Activated naive CD8-positive, alpha-beta T cell treated with anti-CD3 and anti-CD28 coated beads, Interleukin-2, amount 50 U/mL, for 24 hours (primary cell): ENCODE measurements at places on chromosomes 7 and 10.
A peak's percentile ranks its signal among the peaks of the same experiment; 100 is the strongest.

GRCh38 chr7:100366411-100367250, 6.7 kb upstream of the PILRA start:
- peak; percentile 58 for DNase-seq

DNA sequence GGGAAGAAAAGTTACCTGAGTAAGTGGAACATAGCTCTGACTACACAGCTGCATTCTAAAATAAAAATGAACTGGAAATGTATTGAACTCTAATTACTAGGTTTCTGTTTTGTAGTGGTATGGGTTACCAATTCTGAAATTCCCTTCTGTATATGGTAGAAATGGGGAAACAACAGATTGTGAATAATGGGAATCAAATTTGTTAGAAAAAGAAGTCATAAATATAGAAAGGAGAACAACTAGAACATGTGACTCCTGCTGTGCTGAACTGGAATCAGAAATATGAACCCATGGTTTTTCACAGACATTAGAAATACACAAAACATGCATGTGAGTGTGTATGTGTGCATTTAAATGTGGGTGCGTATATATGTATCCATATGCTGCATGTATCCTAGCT, 27.0 kb downstream of the MCMBP start:
- no peak for DNase-seq

DNA sequence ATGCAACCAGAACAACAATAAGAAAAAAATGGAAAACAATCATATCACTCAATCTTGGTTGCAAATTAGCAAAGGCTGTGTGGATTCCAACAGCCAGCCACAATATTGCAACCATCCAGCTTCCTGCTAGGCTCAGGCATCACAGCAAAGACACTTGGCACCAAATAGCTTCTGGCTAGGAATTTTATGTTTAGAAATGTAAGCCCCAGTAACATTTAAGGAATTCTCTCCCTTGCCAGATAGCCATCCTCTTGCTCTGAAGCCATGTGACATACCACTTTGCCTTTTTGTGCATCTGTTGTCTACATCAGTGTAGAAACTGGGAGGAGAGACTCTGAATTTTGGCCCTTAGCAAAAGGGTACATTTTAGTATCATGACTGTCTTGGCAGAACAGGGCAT, 22.2 kb downstream of the MKX start:
- no peak for DNase-seq

- DNase-seq, result no peak
Measured at GRCh38 chr10:14087566-14087965, 243.2 kb downstream of the FRMD4A start.

DNA sequence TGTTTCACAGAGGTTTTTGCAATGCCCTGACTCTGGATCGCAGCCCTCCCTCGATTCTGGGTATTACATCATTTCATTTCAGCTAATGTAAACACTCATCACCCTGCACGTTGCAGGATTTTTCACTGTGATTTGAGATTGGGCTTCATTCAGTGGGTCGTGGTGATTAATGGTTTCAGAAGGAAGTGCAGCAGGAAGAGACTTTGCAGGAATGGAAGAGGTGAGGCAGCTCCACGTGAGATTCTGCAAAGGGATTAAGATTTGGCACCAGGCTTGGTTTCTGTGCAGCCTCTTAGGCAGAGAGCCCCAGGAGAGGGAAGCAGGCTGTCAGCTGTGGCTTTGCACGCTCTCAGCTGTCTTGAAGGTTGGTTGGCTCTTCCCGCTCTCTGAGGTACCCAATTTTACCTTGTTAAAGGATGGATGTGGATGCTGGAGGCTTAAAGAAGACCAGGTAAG, 95.2 kb downstream of the PLCE1 start:
- no peak for DNase-seq

- DNase-seq, result no peak
Measured at GRCh38 chr10:63722537-63722936, 201.3 kb downstream of the REEP3 start.

DNA sequence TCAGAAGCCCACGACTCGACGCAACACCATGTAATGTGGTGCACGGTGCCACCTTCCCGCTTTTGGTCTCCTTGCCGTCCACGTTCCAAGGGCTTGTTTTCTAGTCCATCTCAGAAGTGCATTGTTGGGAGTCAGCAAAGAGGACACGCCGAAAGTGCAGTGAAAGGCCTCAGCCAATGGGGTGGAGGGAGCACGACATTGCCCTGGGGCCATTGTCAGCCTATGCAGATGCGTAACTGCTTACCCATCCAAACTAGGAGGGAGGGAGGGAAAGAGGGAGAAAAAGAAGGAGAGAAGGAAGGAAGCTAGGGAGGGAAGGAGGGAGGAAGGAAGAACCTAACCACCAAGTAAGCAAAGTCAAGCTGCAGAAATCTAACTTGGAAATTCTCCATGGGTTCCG, 202.4 kb downstream of the CCDC3 start:
- DNase-seq, result no peak

DNA sequence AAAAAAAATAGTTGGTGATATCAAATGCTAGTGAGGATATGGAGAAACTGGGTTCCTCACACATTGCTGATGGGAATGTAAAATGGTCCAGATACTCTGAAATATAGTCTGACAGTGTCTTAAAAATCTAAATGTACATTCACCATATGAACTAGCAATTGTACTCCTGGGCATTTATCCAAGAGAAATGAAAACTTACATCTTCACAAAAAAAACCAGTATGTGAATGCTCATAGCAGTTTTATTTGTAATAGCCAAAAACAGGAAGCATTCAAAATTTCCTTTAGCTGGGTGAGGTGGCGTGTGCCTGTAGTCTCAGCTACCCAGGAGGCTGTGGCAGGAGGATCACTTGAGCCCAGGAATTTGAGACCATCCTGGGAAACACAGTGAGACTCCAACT, 2.1 kb upstream of the SSC4D start:
- no peak for DNase-seq

DNA sequence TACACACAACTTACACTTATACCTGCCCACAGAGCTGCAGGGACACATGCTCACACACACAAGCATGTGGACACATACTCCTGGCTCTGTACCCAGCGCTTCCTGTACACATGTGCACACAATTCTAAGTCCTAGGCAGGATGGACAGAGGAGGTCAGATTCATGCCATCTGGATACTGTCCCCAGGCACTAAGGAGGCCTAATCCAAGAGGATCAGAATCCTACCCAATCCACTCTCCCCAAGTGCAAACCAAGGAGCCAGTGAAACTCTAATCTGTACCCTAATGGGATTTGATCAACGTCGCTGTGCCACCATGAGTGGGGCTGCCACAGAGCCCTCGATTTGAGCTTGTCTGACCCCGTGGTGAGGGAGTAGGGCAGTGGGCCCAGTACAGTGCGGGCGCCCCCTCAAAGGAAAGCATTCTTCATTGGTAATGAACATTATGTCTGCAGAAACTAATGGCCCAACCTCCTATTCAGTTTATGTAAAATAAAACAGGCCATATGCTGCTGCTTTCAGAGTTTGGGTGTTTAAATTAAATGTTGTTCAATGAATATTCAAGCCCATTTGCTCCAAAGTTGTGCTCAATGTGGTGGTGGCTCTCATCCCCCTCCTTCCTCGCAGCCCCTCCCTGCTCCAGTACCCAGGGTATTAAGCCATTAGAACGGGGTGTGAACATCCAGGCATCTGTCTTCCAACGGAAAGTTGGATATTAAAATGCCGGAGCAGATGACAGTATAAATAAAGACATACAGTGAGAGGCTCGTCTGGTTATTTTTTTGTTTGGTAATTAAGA, 26.4 kb downstream of the RPS24 start:
- no peak for DNase-seq

DNA sequence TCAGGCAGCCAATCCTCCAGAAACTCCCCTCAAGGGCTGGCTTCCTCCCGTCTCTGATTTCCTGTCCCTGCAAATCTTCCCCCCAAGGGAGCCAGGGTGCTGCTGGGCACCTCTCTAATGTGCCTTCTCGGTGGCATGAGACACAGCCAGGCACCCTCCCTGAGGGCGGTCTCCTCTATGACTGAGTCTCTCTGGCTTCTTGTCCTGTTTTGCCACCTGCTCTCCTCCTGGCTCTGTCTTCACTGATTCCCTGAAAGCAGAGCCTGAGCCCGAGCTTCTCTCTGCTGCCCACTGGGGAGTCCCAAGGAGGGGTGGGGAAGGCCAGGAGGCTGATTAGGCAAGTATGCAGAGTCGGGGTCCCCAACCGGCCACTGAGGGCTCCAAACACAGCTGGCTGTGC, 60.4 kb upstream of the INSIG1 start:
- DNase-seq, result no peak
